ENCODE measurements at places on chromosomes 2 and 18.

DNA sequence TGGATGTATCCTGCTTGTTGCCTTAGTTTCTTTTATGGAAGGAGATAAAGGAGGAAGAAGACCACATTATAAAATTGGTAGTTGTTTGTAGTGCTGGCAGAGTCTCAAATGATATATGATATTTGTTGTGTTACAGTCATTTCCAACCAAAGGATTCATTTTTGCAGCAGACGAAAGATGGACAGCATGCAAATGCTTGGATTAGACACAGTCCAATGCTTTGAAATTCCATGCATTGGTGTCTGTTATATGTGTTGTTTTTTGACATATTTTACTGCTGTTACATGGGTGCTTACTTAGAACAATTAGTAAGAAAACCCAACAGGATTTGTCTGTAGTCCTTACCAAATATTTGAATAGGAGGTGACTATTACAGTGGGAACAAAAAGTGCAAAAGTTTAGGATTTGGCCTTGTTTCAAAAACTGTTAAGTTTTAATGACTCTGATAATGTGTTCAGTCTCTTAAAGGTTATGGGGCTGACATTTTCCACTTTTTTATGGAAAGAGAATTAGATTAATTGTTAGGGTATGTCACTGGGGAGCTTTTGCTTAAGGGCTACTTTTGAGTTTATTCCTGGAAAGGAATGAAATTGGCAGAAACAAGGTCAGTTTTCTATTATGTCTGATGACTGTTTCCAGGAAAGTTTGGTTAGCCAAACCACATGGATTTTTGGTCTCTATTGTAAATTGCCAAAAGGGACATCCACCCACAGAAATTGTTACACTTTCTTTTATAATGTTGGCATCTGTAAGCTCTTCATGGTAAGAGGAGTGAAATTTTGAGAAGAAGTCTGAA, 229.4 kb upstream of the MMADHC start:
- DNase-seq, result no peak

DNA sequence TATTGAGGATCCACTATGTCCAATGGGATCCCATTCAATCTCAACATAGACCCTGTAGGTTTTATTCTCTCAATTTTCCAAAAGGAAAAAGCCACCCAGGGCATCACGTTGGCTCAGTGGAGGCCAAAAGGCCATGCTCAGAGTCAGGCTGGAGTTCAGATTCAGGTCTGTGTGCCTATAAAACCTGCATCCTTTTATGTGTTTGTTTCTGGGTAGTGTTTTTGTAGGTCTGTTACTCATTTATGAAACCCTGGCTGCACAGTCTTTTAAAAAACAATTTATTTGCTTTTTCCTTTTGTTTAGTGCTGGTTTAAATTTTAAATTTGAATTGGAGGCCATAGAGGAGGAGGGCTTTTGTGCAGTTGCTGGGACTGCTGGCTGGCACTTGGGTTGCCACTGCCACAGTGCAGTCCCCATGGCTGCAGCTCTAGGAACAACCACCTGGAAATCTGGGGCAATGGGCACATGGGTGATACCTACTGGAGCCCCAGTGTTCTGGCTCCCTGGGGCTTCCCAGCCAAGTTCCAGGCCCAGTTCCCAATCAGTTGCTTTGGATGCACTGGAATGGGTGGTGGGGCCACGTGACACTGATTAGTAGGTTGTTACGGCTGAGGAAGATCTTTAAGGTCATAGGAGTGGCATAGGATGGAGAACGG, 31.3 kb downstream of the IL1R2 start:
- DNase-seq, result no peak

GRCh38 chr2:238290091-238290509, 1.7 kb upstream of the PER2 start:
- no peak for DNase-seq

DNA sequence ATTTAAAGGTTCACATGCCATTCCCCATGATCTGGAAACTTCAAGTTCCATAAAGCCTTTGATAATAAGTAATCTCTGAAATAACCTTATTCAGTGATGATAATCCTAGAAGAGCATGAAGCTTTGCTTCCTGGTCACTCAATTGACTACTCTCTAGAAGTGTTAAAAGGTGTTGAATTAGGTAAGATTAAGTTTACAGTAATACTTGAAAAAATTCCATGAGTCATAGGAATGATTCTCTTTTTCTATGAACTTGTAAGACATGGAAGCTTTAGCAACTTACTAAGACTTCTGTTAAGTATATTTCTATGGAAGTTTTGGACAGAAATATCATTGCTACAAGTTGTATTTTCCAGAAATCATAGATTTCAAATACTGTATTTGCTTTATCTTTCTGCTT, 100.6 kb downstream of the MYO1B start:
- DNase-seq, result no peak

- DNase-seq, result no peak
Observed at GRCh38 chr18:59885579-59886163, 14.1 kb upstream of the PMAIP1 start.
